ENCODE measurements at places on chromosomes 1 and 21.

DNA sequence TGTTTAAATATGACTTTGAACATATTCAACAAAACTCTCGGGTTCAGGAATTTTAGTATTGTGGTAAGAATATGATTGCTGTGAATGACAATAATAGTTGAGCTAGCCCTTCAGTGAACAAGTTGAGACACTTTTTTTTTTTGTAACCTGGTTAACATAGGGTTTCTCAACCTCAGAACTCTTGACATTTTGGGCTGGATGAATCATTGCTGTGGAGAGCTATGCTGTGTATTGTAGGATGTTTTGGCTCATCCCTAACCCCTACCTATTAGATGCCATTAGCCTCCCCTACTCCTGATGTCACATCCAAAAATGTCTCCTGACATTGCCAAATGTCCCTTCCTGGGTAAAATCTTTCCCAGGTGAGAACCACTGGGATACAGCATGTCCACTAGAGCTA, 113.7 kb downstream of the RUNX1 start:
- DNase-seq, result no peak

GRCh38 chr1:81174811-81175476, 625.8 kb upstream of the ADGRL2 start:
- DNase-seq, result no peak

- DNase-seq, result no peak
Measured at GRCh38 chr1:195733826-195734225, 874.4 kb downstream of the KCNT2 start.

- DNase-seq, result no peak
Measured at GRCh38 chr1:61951731-61952580, 209.7 kb downstream of the PATJ start.

DNA sequence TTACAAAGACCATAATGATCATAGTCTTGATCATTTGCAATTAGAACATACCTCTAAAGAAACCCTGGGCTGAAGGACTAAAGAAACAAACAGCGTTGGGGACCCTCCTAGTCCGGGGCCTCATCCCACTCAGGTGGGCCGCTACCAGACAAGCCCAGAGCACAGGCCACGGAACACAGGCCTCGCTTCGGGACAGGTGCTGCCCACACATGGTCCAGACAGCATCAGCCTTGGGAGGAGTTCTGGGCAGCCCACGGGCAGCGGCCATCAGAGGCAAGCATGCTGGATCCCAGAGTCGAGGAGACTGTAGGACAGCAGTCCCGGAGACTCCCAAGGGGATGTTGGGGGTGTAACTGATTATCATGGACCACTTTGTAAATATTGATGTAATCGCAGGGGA, 4.9 kb downstream of the C2CD2 start:
- no peak for DNase-seq

DNA sequence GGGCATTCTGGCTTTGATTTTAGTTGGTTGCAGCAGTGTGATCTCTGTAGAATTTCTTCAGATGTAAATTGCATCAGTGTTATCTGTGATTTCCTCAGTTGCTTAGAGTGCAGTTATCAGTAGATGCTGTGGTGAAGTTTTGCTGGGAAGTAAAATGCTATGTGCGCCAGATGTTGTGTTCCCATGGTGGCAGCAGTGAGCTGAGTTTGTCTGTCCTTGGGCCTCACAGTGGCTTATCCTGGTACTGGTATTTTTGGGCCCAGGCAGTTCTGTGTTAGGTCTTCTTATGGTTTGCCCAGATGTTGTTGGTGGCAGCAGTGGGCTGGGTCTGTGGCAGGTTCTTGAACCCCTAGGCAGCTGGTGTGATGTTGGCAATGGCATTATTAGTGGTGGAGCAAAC, 1242.1 kb downstream of the PLA2G4A start:
- DNase-seq, result no peak

GRCh38 chr21:27365394-27365793, 398.5 kb upstream of the ADAMTS5 start:
- DNase-seq, result no peak

DNA sequence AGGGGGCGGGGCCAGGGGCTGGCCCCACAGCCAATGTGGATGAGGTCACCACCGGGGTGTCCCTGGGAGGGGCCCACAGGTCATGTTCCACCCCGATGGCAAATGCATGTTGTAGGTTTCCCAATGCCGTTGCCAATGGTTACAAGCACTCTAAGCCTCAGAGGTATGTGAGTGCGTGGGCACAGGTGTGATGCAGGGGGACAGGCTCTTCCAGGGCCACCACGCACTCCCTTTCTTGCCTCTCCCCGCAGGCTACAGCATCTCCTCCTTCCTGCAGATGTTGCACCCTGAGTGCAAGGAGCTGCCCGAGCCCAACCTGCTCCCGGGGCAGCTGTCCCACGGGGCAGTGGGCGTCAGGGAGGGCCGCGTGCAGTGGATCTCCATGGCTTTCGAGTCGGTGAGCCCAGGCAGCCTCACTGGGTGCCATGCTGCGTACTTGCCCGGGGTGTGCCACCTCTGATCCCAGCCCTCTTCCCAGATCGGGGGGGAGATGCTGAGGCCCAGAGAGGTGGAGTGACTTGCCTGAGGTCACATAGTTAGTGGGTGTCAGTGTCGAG, 52.4 kb downstream of the DISP3 start:
- DNase-seq, result no peak

DNA sequence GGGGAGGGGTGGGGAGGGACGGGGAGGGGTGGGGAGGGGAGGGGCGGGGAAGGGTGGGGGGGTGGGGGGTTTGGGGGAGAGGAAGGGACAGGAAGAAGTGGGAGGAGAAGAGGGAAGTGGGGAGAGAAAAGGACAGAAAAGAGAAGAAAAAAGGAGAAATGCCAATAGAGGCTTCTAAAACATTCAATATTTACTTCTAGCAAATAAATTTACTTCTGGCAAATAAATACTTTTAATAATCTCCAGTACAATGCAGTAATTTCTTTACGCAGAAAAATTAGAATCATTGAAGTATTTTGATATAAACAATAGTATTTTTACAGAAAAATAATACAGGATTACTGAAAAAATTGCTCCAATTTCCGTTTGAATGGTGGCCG, 9.4 kb upstream of the GPR161 start:
- no peak for DNase-seq

- DNase-seq, result no peak
Measured at GRCh38 chr1:221670081-221670480, 71.8 kb downstream of the DUSP10 start.

Measured in omental fat pad (tissue), 4 donors.